Eye (tissue), 1 donor: ENCODE measurements at places on chromosomes 3 and 15.

DNA sequence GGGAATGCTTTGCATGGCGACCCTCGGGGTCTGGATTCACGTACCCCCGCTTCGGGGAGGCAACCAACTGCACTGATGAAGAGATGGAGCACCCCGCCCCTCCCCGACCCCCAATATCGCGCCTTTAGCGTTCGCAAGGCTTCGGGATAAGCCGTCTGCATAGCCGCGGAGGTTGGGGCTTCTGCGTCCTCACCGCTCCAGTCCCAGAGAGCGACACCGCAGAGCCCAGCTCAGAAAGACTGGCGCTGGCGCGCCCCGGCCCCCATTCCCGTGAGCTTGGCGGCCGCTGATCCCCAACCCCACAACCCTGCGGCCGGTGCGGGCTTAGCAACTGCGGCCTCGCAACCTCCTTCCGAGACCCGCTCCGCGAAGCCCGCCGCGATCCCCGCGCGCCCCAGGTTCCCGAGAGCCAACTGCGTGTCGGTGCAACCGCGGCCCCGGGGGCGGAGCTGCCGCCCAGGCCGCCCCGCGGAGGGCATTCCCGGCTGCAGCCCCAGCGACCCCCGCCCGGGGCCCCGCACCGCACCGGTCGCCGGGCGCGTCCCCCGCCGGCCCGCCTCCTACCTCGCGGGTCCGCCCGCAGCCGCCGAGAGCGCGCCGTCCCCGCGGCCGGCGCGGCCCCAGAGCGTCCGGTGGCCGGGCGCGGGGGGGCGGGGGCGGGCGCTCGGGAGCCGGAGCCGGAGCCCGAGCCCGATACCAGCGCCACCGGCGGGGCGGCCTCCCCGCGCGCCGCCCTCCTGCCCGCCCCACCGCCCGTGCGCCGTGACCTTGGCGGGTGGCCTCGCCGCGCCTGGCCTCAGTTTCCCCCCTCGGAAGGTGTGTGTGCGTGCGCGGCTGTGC is 79.5 kb downstream of the IQSEC1 start:
- DNase-seq = peak; percentile 81

DNA sequence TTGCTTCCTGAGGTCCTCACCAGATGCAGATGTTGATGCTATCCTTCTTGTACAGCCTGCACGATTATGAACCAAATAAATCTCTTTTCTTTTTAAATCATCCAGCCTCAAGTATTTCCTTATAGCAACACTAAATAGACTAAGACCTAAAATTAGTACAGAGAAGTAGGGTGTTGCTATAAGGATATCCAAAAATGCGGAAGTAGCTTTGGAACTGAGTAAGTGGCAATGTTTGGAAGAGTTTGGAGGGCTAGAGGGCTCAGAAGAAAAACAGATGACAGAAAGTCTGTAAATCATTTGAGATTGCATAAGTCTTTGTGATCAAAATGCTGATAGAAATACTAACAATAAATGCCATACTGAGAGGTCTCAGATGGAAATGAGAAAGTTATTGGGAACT is 894.9 kb downstream of the DIPK2A start:
- peak; percentile 18 for DNase-seq

DNA sequence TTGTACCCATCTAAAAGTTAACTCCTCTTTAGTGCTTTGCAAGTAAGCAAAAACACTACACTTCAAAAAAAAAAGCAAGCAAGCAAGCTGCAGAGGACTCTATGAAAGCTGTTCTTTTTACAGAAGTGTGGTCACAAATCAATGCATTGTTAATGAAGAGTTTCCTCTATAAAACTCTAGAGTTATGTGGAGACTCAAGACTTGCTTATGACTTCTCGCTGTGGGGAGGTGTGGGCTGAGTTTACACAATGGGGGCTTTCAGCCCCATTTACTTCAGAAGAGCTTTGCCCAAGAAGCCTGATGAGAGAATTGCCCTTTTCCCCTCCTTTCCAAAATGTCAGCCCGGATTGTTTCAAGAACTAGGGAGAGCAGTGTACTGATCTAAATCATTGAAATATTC is 144.4 kb downstream of the IGSF11 start:
- DNase-seq = no peak

GRCh38 chr3:143078883-143079282 is 40.7 kb upstream of the CHST2 start:
- DNase-seq = no peak

DNA sequence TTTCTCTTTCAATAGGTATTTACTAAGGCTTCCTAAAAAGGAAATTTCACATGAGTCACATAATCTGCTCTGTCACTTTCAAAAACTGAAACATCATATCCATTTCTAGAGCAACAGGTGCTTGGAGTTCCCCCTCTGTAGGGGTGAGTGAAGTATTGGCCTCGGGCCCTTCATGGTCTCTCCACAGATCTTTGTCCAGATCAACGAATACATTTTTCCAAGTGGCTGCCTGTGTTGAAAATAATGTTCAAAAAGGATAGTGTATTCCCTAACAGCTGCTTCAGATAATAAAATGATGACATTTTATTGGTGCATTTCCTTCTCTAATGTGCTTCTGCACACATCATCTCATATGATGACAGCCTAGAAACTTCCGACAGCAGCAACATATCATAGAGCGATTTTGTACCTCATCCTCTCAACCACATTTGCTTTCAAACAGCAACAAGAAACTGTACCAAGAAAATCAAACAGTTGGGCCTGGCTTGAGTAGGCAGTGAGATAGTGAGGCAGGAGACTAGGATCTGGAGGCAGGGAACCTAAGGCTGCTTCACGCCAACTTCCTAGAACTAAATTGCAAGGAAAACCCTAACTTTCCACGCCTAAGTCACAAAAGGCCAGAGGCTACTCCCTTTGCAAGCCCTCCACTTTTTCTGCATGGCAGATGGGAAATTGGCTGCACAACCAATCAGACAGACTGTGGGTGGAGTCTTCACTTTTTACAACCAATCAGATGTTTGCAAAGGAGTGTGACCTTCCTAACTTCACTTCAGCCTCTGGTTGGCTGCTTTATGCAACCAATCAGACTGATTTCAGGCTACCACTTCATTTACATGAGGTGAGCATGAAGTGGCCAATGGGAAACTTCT is 340.2 kb downstream of the LRRC3B start:
- DNase-seq = no peak

DNA sequence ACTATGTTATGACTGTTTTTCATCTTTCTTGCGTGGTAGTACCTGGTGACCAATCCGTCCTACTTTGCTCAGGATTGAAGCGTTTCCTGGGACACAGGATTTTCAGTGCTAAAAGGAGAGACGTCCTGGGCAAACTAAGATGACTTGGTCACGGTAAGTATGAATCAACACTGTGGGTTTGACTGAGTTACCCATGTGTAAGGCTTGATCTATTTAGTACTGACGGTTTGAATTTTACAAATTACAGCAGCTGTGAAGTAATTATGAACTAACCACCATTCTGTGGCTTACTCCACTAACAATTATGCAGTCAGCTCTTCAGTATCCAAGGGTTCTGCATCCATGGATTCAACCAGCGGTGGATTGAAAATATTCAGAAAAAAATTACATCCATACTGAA is 172.9 kb upstream of the FEZF2 start:
- DNase-seq = no peak

DNA sequence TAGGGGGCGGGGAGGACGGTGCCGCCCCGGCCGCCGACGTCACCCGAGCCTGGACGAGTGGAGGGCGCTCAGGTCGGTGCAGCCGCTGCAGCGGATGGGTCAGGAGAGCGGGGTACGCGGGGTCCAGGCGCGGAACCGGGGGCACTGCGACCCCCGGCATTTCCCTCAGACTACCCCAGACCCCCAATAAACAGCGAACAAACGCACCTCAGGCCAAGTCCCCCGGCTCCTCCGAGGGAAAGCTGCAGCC is 78.9 kb downstream of the IQSEC1 start:
- peak; percentile 52 for DNase-seq

- no peak for DNase-seq
Measured at GRCh38 chr3:81861593-81861992, 100.1 kb upstream of the GBE1 start.

GRCh38 chr15:25763331-25763751 is 99.8 kb downstream of the ATP10A start:
- DNase-seq = peak; percentile 55

GRCh38 chr3:100002599-100003350 is 111.5 kb downstream of the FILIP1L start:
- DNase-seq = no peak

DNA sequence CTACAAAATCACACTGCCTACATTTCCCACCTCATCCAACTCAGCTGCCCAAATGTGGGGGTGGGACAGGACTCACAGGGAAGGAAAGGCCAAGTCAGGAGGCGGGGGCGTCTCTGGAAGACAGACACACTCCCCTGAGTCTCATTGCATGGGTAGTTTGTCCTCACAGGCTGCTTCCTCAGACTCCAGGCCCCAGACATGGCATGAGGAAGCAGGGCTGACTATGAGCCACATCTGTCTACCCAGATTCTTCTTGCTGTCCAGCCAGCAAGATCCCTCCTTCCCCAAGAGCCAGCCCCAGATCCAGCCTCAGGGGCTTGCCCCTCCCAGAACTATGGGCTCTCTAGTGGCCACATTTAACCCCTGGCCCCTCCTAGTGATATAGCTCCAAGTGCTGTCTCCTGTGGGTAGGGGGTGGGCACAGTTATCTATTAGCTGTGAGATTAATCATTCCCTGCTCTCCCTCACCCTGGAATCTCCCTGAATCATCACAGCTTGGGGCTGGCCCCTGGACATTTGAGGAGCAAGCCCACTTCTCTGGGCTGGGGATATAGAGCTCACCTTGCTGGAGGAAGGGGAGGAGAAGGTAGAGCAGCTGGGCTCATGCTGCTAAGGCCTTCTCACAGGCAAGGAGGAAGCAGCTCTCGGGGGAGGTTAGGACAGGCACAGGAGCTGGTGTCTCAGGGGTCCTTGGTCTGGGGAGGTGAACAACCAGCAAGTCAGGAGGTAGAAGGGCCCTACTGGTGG is 2.1 kb upstream of the CCDC33 start:
- no peak for DNase-seq
